ENCODE measurements at places on chromosomes 1 and 21.
A peak's percentile ranks its signal among the peaks of the same experiment; 100 is the strongest.

GRCh38 chr1:240577095-240577494 lies 34.9 kb downstream of the GREM2 start:
- no peak for DNase-seq

DNA sequence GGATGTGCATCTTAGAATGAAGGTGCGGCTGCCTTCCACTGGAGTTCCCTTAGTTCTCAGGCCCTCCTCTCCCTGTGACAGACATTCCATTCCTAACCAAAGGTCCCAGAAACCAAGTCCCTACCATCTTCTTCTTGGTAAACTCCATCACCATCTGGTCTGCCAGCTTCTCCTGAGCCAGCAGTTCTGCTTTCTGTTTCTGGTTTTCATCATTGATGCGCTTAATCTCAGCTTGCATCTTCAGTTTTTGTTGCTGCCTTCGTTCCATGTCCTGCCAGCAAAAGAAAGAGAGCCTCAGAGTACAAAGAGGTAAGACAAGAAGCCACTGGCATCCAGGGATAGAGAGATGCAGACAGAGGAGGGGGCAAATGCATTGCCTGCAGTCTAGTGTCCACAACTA lies 18.0 kb upstream of the VSIG8 start:
- no peak for DNase-seq

- DNase-seq, result peak; percentile 90
Measured at GRCh38 chr1:88985032-88985431, 7.4 kb downstream of the KYAT3 start.

DNA sequence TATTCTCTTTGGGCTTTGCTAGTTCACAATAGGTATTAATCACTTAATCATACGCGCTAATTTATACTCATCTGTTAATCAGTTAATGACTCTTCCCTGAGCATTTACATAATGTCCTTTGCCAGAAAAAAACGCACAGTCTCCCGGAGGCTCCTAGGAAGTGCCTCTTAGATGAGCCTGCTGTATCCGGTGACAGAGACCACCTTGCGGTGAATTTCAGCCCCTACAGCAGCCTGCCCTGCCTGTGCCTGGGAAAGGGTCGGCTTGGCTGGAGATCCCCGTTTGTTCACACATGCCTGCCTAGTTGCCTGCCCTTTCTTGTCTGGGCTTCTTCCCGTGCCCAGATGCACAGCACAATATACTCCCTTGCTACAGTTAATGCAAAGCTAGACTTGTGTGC lies 152.9 kb downstream of the ZBTB18 start:
- no peak for DNase-seq

- no peak for DNase-seq
Measured at GRCh38 chr1:171251952-171252300, 3.6 kb downstream of the FMO1 start.

DNA sequence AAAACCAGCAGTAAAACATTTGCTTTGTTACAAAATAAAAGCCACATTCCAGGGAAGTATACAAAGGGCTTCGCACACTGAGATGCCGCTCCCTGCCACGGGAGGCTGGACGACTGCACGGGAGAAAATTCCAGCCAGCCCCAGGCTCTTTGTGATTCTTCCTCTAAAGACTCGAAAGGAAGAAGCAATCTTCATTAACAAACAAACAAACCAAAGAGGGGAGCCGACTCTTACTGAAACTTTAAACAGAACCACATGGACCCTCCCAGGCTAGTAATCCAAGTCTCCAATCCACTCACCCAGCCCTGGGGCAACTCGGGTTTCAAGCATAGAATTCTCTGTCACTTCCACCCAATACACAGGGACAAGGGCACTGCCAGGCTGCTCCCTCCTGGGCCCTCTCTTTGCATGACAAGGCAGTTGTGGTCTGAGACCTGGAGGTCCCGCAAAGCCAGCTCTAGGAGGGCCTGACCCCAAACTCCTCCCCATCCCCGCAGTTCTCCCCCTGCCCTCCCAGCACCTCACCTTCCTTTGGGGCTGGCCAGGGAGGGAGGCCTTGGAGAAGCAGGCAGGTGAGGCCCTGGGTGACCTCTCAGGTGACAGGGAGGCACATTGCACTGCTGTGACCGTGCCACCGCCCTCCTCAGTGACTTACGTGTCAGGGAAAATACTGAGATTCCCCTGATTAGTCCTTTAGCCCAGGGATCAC lies 26.6 kb upstream of the COL18A1 start:
- DNase-seq, result no peak

DNA sequence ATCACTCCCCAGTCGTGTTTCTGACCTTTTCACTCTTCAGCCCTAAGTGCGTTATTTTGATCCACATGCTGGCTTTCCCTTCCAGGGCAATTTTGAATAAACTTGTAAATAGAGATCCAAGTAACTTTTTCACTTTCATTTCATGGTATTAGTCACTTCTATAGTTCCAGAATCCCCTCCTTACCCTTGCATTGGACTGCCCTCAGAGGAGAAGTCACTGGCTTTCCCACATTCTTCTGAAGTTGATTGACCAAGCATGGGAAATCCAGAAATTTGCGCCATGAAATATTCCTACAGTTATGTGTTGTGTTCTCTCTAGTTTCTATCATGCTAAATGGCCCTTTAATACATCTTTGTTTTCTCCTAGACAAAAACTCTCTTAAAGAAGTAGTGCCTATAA lies 177.3 kb upstream of the GORAB start:
- DNase-seq, result no peak

GRCh38 chr1:235595079-235595478 lies 54.5 kb downstream of the GNG4 start:
- DNase-seq, result no peak

- no peak for DNase-seq
Measured at GRCh38 chr1:115331558-115332331, 6.3 kb downstream of the NGF start.

DNA sequence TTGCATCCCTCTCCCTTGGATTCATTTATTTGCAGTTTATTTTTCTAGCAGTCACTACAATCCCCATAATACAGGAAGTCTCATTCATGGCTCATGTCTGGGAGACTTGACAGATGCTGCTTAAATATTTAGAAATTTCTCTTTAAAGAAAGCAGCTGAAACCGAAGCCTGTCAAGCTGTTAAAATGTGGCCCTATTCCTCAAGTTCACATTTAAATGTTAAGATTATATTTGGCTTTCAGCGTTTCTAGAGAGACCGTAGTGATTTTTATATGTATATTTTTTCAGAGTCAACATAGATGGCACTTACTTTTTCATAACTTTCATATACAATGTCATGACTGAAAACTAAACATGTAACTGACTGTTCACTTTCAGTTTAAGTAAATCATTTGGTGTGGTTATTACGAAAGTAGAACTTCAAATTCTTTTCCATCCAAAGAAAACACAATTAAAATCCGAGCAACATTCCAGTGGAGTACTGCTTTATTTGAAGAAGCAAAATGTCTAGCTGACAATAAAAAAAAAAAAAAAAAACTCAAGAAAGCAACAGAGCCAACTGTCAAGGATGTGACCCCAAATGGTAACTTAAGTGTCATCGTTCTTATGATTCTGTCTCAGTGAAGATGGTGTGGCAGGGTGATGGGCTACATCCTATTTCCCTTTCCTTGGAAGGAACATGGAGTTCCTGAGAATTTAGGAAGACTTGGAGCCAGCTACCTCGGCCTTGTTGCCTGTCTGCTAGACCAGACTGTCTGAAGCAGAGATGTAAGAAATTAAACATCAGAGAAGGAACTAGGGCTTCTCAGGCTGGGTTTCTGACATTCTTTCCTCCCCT lies 37.8 kb downstream of the MIS18A start:
- no peak for DNase-seq

DNA sequence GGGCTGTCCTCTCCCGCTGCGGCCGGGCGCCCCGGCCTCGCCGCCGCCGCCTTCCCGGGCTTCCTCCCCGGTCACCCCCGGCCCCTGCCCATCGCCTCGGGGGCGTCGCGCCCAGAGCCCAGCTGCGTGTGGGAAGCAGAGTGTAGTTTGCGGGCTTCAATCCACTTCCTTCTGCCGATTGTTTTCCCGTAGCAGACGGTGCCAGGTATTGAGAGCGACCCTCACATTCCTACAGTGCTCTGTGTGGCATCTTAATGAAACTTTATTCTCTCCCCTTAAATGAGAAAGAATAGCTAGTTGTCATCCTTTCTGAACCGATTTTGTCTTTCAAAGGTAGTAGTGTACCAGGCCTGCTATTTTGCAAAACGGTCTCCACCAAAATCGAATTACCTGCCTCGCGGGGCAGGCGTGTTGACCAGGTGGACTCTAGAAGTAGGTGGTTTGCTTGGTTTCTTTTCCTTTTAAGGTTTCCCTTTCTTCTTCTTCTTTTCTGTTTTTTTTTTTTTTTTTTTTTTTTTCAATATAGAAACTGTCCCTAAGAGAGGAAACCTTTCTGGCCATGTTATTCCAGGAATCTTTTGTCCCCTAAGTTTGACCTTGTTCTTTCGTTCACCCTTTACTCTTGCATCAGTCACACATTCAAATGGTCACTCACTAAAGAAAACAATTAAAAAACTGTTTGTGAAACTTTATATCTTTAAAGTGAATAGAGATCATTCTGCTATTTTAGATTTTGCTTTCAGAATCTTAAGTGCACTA lies 881 bp downstream of the USP25 start:
- peak; percentile 81 for DNase-seq

- DNase-seq, result no peak
Measured at GRCh38 chr21:46037331-46038325, 56.1 kb downstream of the COL6A1 start.

- DNase-seq, result peak; percentile 1
Measured at GRCh38 chr21:27802816-27803475, 836.1 kb upstream of the ADAMTS5 start.

GRCh38 chr1:62364721-62365120 lies 45.5 kb upstream of the KANK4 start:
- no peak for DNase-seq

GRCh38 chr1:28973596-28974421 lies 59.4 kb downstream of the EPB41 start:
- no peak for DNase-seq

DNA sequence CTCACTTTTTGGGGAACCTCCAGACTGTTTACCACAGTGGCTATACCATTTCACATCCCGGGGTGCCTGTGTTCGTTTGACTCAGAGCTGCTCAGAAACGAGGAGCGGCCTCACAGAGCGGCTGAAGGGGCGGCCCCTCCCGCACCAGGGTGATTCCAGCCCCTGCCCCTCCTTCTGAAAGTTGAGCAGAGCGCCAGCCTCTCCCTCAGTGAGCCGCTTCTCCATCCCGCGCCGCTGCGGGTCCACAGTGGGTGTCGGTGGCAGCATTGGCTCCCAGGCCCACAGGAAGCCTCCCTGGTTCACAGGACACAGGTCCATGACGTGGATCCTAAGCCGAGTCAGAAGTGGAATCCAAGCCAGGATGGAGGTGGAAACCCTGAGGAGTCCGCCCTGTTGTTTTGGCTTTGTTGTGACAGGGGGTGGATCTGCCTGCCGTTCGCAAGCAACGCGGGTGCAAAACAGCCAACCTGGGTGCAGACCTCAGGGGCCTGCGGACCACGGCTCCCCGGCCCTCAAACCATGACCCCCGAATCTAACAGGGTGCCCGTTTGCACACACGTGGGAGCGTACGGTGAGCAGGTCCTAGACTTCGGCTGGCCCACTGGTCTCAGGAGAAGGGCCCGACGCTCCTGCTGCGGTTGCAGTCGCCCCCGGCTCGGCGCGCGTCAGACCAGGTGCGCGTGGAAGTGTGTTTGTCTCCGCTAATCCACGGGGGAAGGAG lies 186.8 kb upstream of the ARHGEF16 start:
- no peak for DNase-seq

GRCh38 chr1:244863491-244864252 lies 671 bp downstream of the HNRNPU start:
- no peak for DNase-seq

DNA sequence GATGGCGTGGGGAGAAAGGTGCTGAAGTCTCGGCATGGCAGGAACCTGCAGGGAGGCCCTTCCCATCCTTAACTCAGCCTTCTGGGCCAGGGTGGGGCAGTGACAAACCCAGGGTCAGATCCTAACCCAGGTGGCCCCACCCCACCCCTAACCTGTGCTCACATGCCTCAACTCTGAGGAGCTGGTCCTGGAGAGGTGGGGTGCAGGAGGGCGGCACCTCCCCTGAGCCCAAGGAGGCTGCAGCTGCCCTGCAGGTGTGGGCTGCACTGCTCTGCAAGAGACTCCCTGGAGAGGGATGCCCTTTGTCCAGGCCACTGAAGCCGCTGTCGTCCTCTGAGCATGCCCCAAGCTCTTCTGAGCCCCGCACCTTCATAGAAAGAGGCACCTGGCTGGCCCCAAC lies 15.2 kb upstream of the ADAMTSL4 start:
- DNase-seq, result no peak

- DNase-seq, result peak; percentile 89
Measured at GRCh38 chr1:27031235-27032118, 18.8 kb upstream of the TENT5B start.

DNA sequence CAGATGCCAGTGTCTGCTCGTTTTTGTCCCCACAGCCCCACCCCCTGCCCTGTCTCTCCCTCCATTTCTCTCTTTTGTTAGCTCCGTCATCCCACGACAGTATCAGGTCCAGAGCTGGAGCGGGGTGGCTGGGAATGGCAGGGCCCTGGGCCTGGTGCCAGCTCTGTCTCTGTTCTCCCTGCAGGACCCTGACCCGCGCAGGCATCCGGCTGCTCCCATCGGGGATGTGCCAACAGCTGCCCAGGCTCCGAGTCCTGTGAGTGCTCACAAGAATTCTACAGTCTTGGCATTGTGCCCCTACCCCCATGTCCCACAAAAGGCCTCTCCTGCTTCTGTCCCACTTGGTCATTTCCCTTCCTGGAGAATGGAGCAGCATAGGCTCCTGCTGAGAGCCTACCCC lies 37.4 kb downstream of the UBE2T start:
- DNase-seq, result peak; percentile 62

DNA sequence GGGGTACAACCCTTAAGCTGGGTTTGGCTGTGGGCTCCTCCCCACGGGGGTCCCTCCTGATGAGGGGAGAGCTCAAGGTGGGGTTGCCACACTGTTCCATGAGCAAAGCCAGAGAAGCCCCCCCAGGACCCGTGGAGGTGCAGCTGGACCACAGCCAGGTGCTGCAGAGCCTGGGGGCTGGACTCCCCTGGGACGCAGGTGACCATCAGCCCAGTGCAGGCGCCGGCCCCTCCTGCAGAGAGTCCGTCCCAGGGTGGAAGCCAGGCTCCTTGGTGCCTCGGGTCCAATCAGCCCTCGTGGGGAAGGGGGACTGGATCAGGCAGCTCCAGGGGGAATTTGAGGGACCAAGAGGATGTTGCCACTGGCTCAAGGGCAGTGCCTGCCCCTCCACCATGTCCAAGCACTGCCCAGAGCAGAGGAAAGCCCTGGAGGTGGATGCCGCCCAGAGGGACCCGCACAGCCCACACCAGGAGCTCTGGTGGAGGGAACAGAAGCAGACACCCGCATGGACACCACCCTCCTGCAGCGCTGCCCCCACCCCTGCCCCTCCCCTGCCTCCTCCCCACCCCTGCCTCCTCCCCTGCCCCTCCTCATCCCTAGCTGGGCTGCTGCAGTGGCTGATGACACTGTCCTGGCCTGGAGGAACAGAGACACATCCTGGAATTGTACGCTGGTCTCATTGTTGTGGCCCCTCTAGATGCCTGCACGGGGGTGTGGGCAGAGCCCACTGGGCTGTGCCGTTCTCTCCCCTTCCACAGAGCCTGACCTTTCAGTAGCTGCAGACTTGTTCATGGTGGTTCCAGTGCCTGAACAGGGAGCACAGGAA lies 30.8 kb upstream of the COL18A1 start:
- no peak for DNase-seq

All from NCI-H69 (cell line).